ENCODE measurements at places on chromosomes 6 and 20.

GRCh38 chr6:42171813-42172581 lies 1.2 kb upstream of the GUCA1A start:
- DNase-seq, result no peak

GRCh38 chr6:62037445-62037844 lies 248.6 kb downstream of the KHDRBS2 start:
- no peak for DNase-seq

- DNase-seq, result no peak
These were observed 76.8 kb upstream of the DUSP22 start for GRCh38 chr6:215335-216034.

DNA sequence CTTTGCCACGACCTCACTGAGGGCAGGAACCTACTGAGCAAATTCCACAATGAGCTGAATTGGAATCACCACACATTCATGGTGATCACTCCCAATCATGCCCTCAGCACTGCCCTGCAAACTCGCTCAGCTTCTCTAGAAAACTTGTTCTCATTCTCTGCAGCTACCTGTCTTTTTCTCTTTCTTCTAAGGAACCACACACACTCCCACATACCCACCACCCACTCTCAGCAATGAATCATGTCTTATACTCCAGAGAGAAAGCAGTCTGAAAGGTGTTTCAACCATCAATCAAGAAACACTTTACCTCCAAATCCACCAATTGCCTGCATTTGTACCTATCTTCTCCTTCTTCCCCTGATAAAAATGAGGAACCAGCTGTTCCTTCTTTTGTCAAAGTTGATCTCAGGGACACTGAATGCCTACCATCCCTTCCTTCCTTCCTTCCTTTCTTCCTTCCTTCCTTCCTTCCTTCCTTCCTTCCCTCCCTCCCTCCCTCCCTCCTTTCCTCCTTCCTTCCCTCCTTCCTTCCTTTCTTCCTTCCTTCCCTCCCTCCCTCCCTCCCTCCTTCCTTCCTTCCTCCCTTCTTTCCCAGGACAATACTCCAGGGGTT lies 84.6 kb upstream of the SGK1 start:
- no peak for DNase-seq

DNA sequence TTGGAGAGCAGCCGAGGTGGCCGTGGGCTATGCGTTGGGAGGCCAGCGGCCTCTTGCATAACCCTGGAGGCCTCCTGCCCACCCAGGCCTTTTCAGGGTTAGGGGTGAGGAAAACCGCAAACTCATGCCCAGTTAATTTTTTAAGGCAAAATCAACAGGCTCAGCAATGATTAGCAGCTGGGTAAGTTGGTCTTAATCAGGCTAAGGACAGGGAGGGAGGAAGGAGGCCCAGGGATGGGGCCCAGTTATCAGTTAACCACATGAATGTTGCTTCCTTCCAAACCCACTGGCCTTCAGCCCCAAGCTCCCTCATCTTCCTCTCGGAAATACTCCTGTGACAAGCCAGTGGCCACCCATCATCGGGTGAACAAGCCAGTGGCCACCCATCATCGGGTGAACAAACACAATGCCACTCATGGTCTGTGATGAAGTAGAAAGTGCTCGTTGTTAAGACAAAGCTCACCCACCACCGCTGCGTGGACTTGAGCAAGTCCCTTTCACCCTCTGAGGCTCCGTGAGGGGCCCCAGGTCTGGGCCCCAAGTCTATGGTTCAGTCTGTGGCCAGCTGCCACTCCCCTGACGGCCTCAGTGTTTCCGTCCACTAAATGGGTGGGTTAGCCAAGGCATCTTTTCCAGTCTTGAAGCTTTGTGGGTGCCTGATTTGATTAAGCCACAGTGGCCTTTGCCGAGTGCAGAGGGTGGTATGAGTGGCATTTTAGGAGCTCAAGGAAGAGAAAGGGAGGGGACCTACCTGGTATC lies 39.4 kb downstream of the HNF4A start:
- no peak for DNase-seq

- DNase-seq, result no peak
These were observed 6.0 kb downstream of the CST2 start for GRCh38 chr20:23820493-23820892.

- no peak for DNase-seq
These were observed 91.2 kb upstream of the QKI start for GRCh38 chr6:163323274-163323673.

DNA sequence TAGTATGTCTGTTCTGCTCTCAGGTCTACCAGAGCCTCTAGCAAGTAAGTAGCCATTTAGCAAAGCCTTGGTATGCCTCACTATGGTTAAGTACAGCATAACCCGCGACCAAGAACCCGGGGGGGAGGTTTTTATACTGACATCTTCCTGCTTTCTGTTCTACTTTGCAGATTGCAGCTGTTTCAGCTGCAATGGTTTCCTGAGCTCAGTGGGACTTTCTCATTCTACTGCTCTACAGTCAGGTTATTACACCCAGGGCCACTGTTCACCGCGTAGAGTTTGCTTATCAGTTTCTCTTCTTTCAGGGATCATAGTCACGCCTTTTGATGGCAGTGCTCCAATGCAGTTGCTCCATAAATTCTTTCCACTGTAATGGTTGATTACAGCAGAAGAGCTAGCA lies 631.3 kb downstream of the TFAP2A start:
- DNase-seq, result no peak

DNA sequence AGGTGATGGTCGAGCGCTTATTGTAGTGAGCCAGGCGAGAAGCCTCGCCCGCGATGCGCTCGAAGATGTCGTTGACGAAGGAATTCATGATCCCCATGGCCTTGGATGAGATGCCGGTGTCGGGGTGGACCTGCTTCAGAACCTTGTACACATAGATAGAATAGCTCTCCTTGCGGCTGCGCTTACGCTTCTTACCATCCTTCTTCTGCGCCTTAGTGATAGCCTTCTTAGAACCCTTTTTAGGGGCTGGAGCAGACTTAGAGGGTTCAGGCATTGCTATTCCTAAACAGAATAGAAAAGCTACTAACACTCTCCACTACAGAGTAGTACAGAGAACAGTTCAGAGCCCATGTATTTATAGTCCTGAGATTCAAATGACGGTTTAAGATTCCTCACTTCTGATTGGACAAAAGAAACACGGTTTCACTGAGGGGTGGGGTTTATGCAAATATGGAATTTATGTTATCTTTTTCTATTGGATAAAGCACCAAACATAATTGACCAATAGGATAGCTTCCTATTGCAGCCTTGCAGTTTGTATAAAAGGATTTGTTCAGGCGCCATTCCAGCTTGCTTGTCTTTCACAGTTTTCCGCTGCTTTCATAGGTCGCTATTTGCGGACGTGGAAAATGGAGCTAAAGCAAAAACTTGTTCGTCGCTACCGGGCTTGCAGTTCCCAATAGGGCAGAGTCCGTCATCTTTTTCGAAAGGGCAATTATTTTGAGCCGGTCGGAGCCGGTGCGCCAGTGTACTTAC lies 43.7 kb upstream of the HFE start:
- DNase-seq, result peak; percentile 83

DNA sequence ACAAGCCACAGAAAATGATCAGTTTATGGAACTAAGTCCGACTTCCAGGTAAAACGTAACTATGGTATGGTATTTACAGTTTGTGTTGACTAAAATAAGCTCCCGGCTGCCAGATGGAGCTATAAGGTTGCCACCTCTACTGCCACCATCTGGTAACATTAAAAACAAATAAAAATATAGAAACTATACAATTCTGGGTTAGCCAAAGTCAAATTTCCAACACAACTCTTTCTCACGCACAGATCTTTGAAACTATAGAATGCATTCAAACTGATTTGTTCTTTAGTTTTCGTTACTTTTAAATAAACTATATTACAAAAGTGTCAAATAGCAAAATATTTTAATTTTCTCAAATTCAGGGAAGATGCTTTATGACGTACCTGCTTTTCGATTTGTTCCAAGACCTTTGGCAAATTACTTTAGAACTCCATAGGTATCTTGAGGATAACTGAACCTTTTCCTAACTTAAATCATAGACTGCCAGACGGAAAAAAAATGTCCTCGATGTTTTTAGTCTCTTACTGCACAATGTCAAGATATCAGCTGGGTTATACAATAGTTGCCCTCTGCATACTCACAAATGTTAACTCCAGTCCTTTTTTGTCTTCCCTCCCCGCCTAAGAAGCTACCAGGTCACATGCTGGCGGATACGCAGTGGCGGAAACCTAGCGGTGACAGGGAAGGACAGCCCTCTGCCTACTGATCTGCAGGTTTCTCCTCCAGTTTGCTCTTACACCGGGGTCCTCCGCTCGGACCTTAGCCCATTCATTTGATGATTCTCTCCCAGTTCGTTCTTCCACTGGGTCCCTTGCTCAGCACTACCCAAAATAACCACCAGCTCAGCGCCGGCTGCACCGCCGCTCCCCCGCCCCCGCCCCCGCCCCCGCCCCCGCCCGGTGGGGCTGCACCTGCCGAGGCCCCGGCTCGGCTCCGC lies 888 bp downstream of the SLC17A5 start:
- DNase-seq, result peak; percentile 78

DNA sequence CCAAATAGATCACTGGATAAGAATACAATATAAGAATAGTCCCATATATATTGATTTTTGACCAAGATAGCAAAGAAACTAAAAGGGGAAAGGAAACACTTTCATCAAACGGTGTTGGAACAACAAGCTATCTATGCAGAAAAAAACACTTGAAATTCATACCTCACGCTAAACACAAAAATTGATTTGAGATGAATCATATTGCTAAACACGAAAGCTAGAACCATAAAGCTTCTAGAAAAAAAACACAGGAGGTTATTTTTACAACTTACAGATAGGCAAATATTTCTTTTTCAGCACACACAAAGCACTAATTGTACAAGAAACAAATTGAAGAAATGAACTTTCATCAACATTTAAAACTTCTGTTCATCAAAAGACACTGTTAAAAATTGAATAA lies 36.7 kb upstream of the TMEM14A start:
- no peak for DNase-seq

GRCh38 chr6:30013291-30013922 lies 47.7 kb upstream of the POLR1H start:
- peak; percentile 40 for DNase-seq

- DNase-seq, result no peak
These were observed 61.4 kb downstream of the CARMIL1 start for GRCh38 chr6:25340431-25341202.

- no peak for DNase-seq
These were observed 8.8 kb downstream of the SRPK1 start for GRCh38 chr6:35911871-35912653.

Measured in GM13976 (cell line).